Activated T-helper 2 cell treated with anti-CD3 and anti-CD28 coated beads, Interferon-gamma antibody, Interleukin-2, Interleukin-4, amounts not matched to agents 10 μg/mL and 5 μg/mL and 100 μg/mL, durations not matched to agents 14 hours and 24 hours and 36 hours (primary cell): ENCODE measurements at places on chromosomes 1 and 21.

DNA sequence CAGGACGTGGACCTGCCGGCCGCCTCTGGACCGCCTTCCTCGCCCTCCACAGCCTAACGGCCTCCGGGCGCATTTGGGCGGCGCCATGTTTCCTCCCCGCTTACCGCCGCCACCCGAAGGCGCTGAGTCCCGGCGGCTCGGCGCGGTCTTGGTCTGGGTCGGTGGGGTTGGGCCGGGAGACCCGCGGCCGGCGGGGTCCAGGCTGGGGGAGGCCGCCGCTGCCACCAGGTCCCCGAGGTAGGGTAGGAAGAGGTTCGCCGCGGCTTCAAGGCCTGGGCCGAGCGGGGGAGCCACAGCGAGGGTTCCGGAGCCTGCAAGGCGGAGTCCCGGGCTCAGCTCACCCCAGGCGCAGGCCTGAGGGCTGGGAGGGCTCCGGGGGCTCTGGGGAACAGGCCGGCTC, 5.5 kb downstream of the OR2C3 start:
- no peak for DNase-seq

DNA sequence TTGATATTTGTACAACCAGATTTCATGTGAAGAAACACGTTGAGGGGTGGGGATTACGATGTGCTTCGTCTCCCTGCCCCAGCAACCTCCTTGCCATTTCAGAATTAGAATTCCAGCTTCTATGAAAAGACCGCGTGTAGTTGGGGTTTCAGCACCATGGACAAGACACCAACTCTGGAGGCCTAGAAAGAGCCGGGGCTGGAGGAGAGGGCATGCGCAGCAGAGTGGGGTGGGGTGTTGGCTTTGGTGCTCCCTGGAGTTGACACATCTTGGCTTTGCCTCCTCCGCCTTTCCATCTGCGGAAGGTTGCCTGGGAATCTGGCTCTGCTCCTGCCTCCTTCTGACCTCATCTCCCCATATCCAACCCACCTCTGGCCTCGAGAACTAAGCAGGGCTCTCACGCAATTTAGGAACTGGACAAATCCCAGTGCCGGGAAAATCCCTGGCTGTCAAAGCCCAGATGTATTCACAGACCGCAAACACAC, 11.8 kb downstream of the HTR6 start:
- no peak for DNase-seq

- DNase-seq: no peak
Observed at GRCh38 chr1:106889059-106889458, 167.4 kb upstream of the PRMT6 start.

- DNase-seq: no peak
Observed at GRCh38 chr1:115761601-115762302, 6.8 kb downstream of the CASQ2 start.

DNA sequence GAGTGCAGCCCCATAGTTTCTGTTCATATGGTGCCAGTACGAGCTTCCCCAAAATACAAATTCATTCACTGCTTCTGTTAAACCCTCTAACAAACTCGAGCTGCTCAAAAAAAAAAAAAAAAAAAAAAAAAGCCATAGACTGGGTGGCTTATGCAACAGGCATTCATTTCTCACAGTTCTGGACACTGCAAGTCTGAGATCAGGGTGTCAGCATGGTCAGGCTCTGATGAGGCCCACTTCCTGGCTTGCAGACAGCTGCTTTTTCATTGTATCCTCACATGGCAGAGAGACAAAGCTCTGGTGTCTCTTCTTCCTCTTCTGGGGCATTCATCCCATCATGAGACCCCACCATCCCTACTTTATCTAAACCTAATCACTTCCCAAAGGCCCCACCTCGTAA, 121.6 kb downstream of the PTBP2 start:
- DNase-seq: no peak

- DNase-seq: peak; percentile 7
Observed at GRCh38 chr1:227890451-227891222, 57.1 kb downstream of the WNT9A start.

- DNase-seq: no peak
Observed at GRCh38 chr1:64172458-64172983, 30.9 kb upstream of the UBE2U start.

DNA sequence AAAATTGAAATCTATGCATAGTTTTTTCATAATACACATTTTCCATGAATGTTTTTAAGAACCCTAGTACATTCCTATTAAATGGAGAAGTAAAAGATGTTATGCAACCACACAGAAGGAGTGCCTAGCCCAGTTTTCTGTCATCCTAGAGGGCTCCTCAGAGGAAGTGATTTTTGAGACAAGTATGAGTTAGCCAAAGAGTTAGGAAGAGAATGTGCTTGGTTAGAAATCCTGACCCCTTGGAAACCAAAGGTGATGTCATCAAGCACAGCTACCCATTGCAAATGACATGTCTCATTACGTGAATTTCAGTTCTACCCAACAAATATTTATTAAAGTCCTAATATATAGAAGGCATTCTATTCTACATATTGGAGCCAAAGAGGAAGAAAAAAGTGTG, 88.9 kb upstream of the TNFSF4 start:
- DNase-seq: no peak

DNA sequence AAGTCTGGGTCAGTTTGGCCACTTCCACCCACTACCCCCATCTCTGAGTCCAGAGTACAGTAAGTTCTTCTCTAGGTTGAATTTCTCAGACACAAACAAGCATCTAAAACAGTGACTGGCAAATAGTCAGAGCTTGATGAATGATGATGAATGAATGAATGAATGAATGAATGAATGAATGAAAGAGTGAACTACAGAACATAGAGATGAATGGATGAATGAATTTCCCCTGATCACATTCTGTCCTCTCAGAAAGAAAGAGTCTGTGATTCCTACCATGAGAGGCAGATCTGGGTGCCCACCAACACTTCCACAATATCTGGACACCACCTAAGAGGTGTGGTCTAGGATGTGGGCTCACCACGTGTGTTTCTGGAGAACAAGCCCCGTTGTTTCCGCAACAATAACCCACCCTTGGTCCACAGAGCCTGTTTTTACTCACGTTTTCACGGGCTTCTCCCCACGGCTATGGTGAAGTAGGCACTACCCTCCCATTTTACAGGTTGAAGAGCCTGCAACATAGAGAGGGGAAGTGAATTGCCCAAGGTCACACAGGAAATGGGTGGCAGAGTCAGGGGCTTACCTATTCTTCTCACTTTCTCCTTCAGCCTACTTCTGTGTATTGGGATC, 40.2 kb upstream of the IFFO2 start:
- no peak for DNase-seq

DNA sequence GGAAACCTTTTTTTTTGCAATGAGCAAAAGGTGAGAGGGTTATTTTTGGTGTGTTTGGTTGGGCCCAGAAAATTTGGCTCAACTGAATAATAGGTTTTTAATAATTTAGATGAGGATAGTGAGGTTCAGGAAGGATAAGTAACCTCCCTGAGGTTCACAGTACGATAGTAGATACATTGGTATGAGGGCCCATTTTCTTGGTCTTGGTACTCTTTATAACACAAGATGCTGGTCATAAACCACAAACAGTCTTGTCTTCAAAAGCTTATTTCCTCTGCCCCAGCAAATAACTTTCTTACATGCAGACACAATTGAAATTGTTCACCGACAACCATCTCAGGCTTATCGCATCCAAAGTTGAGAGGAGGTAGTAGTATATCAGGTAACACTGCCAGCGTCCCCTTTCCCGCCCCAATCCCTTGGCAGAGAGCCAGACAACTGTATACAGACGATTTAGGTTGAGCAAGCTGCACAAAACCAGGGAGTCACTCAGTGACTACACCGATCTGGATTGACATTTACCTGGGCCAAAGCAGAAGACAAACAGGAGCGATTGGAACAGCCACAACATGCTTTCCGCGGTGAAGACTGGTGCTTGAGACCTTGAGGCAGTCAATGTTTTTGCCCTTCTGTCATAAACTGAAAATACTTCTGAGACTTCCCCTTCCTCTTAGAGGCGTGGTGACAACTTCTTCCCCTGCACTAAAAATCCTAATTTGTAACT, at the start of gene SLAMF6:
SLAMF6 (minus strand) TSS at position 634 of the 724 bp plus-strand sequence; CDS start at position 571, 63 bp downstream.
- DNase-seq: peak; percentile 35

DNA sequence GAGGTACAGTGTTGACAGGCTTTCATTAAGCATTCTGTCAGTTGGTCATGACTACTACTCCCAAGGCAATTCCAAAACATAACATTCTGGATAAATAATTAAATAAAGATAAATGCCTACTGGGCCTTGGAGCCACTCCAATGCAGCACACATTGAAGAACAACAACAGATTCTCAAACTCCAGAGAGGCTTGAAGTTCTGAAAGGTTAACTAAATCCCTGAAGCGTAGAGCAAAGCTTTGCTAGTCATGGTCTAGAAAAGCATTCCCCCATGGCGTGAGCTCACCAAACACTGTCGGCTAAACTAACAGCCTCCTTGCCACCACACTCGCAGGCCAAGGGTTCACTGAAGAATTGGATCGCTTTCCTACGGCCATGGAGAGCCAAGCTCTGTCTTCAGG, 268.0 kb downstream of the ATG4C start:
- DNase-seq: no peak

- no peak for DNase-seq
Observed at GRCh38 chr1:72759486-72759885, 477.1 kb upstream of the NEGR1 start.
